ENCODE measurements at places on chromosomes 12 and 14.

DNA sequence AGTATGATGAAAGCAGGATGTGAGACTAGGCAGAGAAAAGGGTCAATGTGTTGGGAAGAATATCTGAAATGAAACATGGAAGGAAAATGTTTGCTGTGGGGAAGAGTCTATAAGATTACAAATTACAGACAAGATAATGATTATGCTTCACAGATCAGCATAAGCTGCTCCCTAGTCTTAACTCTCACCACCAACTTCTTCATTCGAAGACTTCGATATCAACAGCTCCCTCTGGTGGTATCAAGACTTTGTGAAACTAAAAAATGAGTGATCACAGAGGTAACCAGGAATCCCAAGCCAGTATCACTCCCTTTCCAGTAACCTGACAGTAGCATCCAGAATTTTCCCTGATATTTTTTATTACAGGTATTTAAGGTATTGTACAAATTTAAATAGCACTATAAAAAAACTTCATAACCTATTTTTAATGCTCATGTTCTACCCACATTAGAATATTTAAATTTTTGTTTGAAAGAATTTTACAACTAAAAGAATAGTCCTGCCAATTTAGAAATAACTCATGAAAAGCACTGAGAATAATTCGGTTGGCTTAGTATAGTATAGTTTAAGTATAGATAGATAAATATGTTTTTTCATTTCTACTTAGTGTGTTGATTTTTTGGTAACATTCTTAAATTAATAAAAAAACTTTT, 84.4 kb downstream of the C2CD5 start:
- DNase-seq: peak; percentile 3

DNA sequence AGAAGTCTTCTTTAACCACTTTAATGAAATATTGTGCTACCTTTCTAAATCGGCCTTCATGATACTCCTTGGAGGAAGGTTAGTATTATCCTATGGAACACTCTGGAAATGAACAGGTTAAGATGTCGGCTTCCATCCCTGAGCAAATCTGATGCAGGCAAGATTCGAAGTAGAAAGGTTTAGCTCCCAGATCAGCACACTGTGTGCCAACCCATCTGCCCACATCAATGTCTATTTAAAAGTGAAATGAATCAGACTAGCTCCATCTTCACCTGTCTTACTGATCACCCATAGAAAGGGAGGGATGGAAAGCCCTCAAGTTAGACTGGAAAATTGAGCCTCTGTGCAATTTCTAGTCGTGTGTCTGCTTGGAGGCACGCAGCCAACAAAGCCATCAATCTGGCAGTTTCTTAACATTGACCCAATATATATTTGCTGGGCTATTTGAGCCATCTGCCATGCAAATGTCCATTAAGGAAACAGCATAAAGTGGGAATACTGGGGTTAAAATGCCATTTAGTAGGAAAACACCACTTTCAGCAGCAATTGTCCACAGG, 506.1 kb downstream of the RMST start:
- no peak for DNase-seq

GRCh38 chr12:125015680-125016310, 22.4 kb downstream of the BRI3BP start:
- no peak for DNase-seq

DNA sequence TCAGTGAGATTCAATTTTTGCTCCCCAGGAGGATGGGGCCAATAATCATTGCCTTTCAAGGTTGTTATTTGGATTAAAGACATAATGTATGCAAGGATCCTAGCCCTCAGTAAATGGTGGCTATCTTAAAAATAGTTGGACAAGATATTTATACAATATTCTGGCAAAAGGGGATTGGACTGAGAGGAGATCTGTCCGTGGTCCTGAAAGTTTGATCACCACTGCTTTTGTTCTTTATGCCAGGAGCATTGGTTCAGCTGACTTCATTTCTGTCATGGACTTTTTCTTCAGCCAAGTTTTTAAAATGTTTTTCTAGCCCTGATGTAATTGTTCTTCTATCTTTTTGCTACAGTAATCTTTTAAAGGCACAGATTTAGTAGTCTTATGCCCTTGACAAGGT, 70.2 kb upstream of the TCL1A start:
- DNase-seq: no peak

All from AG09309 (cell line).